ENCODE measurements at places on chromosomes 3 and 15. TPM values are rescaled to one million over a fixed set of nuclear protein-coding genes. Genes with fewer than 3 reads are reported as not detected.

The SLC9A9 gene
- 8.9 TPM for total RNA-seq

The PRSS50 gene
- not detected for total RNA-seq

The TRANK1 gene
- total RNA-seq = 18.7 TPM

The LZTFL1 gene
- 10.6 TPM for total RNA-seq

The HYAL1 gene
- total RNA-seq = 5.8 TPM

The GOLGA6C gene
- not detected for total RNA-seq

The GXYLT2 gene
- 11.2 TPM for total RNA-seq

The SOX14 gene
- total RNA-seq = not detected

The NOX5 gene
- total RNA-seq = under 0.01 TPM

The EFCC1 gene
- total RNA-seq = not detected
